NCI-H2081 (cell line): ENCODE measurements at places on chromosomes 11 and 22.

- peak; percentile 42 for DNase-seq
These were observed 12.6 kb downstream of the TCIRG1 start for GRCh38 chr11:68051191-68052136.

- no peak for DNase-seq
These were observed 142.6 kb upstream of the BLID start for GRCh38 chr11:122258446-122259194.

GRCh38 chr11:64032050-64032449 is 3.7 kb upstream of the FLRT1 start:
- no peak for DNase-seq

- DNase-seq: no peak
These were observed 88.9 kb downstream of the KCNQ1 start for GRCh38 chr11:2533587-2534133.

- no peak for DNase-seq
These were observed 20.7 kb downstream of the DIXDC1 start for GRCh38 chr11:111957663-111958444.

DNA sequence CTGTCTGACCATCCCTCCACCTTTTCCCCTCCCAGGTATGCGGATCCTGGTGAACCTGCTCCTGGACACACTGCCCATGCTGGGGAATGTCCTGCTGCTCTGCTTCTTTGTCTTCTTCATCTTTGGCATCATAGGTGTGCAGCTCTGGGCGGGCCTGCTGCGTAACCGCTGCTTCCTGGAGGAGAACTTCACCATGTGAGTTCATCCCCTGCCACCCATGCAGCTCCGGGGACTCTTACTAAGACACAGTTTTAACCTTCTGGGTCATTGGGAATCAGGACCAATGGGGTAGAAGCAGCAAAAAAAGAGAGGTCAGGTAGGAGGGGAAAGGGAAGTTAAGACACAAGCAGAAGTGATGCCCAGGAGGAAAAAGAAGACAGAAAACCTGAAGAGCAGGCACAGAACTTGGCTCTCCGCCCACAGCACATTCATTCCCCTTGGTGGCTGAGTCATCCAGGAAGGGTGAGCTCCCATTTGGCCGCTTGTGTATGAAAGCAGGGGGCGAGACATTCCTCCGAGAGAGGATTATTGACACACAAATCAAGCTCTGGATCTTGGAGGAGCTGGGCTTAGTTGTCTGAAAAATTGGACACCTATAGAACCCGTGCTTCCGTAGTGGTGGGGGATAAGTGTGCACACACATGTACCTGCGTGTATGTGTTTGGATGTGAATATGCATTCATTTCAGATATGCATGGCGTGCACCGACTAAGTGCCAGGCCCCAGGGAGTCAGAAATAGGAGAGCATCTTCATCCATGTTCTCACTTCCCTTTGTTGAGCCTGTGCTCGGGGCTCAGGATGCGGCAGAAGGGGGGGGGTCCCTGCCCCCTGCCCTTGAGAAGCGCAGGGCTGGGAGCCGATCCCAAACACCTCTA is 64.2 kb downstream of the CACNA1I start:
- peak; percentile 1 for DNase-seq

GRCh38 chr11:86663291-86663690 is 9.1 kb downstream of the ME3 start:
- no peak for DNase-seq

DNA sequence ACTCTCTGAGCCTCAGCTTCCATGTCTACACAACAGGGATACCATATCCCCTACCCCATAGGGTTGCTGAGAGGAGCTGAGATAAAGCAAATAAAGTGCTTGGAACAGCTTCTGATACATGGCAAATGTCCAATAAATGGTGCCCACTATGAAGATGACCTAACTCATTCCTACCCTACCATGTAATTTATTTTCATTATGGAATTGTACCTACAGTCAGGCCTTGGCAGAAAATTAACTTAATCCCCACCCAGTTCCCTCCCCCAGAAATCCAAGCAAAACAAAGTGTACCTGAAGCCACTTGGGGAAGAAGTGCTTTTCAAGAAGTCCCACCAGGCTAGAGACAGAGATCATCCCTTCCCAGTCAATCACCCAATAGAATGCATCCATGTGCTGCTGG is 10.8 kb downstream of the SRRD start:
- DNase-seq: no peak

DNA sequence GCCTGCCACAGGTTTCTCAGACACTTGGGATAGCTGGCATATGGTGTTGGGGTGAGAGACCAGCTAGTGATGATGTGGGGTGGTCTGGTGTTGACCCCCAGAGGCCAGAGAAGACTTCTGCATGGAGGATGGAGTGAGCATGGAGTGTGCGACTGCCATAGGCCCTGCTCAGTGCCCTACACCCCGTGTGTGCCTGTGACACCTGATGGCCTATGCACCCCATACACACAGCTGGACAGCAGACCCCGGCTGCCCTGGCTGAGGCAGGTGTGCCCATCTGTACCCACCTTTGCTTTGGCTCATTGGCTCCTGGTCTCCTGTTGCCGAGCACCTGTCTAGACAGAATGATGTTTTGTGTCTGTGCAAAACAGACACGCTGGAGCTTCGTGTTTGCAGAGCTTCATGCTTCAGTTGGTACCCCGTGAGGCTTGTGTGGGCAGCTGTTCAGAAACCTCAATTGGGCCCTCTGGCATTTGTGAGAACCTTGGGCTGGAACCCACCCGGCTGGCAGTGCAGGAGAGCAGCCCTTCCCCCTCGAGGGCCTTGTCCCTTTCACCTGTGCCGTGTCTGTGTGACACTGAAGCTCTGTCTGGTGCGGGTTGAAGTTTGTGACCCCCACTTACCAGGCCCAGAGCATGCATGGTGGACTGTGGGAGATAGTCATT is 27.6 kb downstream of the BCR start:
- DNase-seq: peak; percentile 84

GRCh38 chr22:37230673-37231405 is 13.2 kb downstream of the RAC2 start:
- DNase-seq: no peak

- no peak for DNase-seq
These were observed 25.4 kb upstream of the MUC5B start for GRCh38 chr11:1197431-1197885.

DNA sequence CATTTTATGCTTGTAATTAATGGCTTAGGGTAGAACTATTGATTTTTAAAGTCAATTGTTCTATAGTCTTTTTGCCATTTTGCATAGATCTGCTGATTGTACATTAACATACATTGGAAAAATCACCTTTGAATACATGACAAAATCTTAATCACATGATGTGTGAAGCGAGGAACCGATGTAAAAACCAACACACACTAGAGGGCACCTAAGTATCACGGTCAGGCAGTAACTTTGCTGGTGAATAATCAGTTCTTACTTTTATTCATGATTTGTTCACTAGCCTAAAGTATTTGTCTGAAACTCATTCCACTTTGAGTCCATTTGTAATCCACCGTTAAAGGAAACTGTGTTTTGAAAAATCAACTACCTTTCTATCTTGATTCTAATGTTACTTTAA is 28.2 kb downstream of the JHY start:
- DNase-seq: peak; percentile 13

DNA sequence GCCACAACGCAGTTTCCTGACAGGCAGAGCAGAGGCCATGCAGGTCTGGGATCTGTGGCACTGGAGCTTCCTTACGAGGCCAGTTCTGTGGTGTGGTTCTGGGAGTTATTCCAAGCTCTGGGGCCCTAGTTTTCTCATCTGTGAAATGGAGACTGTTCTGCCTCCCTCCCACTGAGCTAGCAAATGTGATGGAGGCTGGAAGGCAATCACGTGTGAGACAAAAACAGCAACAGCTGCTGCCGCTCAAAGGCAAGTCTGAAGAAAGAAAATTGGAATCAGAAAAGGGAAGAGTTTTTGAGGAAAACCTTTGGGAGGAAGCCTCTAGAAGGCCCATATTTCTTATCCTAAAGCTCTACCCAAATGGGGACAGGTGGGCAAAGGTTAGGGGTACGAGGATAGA is 8.3 kb upstream of the RIC3 start:
- DNase-seq: no peak

- DNase-seq: peak; percentile 95
These were observed at the start of gene ARHGEF12 for GRCh38 chr11:120335908-120336640. ARHGEF12 (plus strand) TSS chr11:120336413; CDS start chr11:120337244, 831 bp downstream.

GRCh38 chr11:86157797-86158378 is 86.7 kb upstream of the EED start:
- DNase-seq: no peak

DNA sequence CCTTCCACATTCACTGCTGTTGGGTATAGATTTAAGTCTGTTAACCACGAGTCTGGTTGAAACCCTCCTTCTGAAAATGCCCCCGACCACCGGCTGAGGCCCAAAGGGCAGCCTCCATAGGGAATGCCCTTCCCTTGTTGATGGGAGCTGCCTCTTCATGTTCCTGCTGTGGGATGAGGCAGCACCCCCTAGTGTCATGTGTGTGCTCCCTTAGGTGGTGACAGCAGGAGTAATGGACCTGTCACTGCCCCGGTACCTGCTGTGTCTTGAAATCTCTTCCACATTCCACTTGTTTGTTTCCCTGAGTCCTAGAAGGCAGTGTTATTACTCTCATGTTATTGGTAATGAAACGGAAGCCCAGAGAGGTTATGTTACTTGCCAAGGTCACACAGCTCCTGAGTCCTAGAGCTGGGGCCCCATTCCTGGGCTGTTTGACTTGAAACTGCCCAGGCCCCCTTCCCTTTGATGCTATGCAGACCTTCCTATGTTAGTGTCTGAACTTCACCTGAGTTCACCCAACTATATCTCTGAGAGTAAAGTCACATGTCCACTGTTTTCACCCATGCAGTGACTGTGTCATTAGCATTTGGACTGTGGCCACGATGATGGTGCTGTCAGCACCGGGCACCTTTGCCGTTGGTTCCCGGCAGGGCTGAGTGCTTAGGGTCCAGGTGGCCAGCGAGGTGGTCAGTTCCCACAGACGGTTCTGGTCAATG is 234.3 kb downstream of the TBC1D22A start:
- DNase-seq: no peak

GRCh38 chr11:14111496-14111895 is 149.0 kb downstream of the SPON1 start:
- no peak for DNase-seq

GRCh38 chr11:2366733-2367132 is 10.4 kb upstream of the CD81 start:
- no peak for DNase-seq

DNA sequence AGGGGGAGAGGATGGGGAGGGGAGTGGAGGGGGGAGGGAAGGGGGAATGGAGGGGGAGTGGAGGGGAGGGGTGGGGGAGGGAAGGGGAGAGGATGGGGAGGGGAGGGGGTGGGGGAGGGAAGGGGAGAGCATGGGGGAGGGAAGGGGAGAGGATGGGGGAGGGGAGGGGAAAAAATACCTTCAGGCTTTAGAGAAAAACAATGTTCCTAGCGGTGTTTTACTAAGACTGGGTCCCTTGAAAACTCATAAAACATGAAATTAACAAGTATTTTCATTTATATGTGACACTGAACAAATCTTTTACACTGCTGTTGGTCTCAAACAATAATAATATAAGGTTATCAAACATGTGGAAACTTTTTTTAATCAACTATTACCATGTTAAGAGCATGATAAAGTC is 42.4 kb downstream of the RSF1 start:
- DNase-seq: no peak

DNA sequence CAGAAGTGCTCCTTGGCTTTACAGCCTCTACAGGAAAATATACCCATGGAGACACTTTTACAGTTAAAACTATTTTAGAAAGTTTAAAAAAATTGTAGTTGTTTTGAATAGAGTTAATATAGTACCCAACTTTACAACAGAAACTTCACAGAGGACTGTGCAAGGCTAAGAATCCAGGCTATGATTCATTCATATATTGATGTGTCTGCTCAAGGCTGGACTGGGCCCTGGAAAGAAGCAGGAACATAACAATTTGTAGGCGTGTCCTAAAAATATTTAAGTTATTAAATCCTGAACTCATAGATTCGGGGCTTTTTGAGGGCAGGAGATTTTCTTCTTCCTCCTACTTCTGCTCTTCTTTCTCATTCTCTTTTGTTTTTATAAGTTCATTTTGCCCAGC is 291.5 kb upstream of the CCDC179 start:
- DNase-seq: no peak

DNA sequence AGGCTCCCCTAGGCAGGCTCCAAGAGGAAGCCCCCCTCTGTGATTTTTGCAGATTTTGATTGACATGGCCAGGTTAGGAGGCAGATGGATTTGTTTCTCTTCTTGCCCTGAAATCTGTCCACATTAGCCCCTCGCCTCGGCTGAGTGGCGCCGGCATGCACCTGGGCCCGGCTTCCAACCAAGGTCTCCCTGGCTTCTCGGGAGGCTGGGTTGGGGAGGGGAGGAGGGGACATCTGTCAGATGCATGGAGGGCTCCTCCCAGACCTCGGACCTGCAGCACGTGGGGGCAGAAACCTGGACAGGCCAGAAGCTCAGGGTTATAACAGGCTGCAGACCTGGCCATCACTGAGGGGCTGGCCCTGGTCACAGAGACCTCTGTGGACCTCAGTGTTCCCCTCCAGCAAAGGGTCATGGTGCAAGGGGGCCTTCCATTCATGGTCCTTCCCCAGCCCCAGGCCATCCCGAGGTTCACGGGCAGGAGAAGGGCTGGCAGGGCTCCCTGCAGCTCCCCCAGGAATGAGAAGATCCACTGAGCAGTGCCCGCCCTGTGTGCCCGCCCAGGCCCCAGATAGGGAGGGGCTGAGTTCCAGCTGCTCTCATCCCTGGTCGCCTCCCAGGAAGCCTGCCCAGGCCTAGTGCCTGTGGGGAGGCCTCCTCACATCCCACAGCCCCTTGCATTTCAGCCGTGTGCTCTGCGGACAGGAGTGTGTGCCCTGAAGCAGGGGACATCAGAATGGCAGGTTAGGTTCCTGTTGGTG is 747.8 kb downstream of the BRD1 start:
- DNase-seq: no peak

- no peak for DNase-seq
These were observed 2.7 kb downstream of the P2RY6 start for GRCh38 chr11:73274722-73275380.

- no peak for DNase-seq
These were observed 48.1 kb upstream of the ALKBH3 start for GRCh38 chr11:43832536-43832935.

- no peak for DNase-seq
These were observed 30.4 kb upstream of the TENM4 start for GRCh38 chr11:79471071-79471844.

GRCh38 chr11:12900496-12900895 is 108.6 kb upstream of the RASSF10 start:
- DNase-seq: no peak

DNA sequence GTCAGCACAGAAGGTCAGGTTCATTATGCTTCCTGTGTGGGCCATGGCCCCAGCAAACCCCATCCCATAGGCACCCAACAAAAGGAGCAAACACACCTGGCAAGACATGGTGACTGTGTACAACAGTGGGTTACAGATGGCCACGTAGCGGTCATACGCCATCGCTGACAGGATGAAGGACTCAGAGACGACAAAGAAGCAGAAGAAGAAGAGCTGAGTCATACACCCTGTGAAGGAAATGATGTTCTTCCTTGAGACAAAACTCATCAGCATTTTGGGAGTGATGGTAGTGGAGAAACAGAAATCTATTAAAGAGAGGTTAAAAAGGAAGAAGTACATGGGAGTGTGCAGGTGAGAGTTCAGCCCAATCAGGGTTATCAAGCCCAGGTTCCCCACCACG is 309 bp downstream of the OR8B12 start:
- DNase-seq: no peak

- peak; percentile 13 for DNase-seq
These were observed 1.9 kb downstream of the ACR start for GRCh38 chr22:50739894-50740293.
